ENCODE measurements at places on chromosomes 1 and 21. TPM values are rescaled to one million over a fixed set of nuclear protein-coding genes. Genes with fewer than 3 reads are reported as not detected.

GRCh38 chr1:42114229-42114628, 39.0 kb upstream of the GUCA2B start:
- DNase-seq, result no peak

OR14I1 gene
- not detected for polyA plus RNA-seq

DNA sequence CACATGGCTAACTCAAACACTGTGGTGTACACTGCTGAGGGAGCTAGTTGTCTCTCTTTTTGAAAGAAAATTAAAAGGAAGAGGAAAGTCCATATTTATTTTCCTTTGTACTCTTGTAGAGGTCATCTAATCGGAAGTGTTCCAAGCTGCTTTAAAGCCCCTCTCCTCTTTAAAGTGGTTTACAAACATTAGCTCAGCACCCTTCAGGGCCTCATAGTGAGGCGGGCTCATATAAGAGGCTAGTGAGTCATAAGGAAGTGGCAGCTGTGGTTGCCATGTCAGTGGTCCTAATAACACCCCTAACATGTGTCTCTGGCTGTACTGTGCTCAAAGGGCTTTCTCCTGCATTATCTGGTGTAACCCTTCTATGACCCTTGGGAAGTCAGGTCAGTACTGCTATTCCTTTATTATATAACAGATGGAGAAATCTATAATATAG, 104.4 kb upstream of the SERBP1 start:
- no peak for DNase-seq

- no peak for DNase-seq
Measured at GRCh38 chr1:45526135-45526644, 4.5 kb upstream of the PRDX1 start.
